ENCODE measurements at places on chromosomes 11 and 22.

DNA sequence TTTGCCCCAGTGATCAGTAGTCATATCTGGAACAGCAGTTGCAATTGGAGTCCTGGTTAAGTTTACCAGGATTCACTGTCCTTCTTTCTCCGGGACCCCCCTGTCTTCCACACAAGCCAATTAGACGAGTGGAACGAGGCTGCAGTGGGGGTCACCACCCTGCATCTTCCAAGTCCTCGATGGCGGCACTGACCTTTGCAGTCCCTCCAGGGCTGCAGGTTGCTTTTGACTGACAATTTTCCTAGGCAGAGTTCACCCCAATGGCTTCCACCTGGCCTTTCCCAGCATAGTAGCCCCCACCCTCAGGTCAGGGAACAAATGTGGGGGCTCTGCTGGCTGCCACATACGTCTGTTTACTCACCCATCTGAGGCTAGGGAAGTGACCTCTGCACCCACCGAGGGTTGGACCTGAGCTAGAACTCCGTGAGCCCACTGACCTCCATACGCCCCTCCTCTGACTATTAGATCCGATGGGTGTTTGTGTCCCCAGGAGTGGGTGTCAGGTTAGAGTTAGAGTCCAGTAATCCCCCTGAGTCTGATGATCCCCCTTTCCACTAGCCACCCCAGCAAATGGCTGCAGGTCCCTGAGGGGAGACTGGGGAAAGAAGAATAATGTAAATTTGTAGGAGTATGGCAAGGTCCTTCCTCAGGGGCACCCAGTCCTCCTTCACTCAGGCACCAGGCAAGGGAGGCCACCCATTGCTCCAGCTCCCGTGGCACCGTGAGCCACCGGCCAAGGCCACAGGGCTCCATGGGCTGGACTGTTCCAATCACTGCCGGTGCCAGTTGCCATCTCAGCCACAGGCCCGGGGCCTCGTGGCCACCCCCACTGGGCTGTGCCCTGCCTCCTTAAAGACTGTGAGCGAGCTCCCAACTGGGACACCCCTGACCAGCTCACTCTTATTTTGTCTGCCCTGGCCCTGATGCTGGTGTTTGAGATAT, 5.5 kb downstream of the C11orf21 start:
- no peak for DNase-seq

DNA sequence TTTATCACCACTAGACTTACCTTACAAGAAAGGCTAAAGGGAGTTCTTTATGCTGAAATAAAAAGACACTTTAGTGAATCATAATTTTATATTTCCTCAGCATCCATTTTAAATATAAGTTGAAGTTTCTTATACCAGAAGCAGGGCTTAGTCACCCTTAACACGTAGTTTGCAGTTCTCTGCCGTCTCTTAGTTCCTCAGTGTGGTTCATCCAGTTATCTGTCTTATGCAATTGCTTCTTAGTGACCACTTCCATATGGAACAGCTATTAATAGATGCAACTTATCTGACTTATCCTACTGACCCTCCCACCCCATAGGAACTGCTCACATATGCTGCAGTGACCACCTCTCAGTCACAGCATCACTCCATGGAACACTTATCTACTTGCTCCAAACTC, 11.7 kb upstream of the SLC36A4 start:
- no peak for DNase-seq

DNA sequence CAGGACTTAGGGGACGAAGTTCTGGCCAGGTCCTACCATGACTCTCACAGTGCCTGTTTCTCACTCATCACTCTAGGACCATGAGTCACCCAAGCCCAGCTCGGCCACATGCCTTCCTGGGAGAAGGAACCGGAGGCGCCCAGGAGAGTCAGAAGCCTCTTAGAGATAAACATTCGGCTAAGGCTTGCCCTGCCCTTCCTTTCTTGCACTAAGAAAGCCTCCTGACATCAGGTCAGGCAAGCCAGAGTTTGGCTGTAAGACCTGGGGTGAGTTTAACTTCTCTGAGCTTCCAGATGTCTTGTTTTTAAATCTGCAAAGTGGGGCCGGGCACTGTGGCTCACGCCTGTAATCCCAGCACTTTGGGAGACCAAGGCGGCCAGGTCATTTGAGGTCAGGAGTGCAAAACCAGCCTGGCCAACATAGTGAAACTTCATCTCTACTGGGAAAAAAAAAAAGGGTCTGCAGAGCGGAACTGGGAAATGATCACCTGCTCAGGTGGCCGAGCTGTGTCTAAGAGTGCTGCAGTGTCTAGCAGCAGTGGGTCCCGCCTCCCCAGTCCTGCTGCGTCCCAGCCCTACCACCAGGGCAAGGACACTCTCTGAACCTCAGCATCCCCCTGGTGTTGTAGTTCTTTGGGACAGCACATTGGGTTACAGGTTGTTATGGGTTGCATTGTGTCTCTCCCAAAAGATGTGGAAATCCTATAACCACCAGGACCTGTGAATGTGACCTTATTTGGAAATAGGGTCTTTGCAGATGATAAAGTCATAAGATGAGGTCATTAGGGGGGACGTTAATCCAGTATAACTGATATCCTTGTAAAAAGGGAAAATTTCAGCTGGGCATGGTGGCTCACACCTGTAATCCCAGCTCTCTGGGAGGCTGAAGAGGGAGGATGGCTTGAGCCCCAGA, 1.8 kb upstream of the CARS1 start:
- DNase-seq = no peak

- DNase-seq = no peak
These were observed 22.0 kb upstream of the CAT start for GRCh38 chr11:34416766-34417165.

DNA sequence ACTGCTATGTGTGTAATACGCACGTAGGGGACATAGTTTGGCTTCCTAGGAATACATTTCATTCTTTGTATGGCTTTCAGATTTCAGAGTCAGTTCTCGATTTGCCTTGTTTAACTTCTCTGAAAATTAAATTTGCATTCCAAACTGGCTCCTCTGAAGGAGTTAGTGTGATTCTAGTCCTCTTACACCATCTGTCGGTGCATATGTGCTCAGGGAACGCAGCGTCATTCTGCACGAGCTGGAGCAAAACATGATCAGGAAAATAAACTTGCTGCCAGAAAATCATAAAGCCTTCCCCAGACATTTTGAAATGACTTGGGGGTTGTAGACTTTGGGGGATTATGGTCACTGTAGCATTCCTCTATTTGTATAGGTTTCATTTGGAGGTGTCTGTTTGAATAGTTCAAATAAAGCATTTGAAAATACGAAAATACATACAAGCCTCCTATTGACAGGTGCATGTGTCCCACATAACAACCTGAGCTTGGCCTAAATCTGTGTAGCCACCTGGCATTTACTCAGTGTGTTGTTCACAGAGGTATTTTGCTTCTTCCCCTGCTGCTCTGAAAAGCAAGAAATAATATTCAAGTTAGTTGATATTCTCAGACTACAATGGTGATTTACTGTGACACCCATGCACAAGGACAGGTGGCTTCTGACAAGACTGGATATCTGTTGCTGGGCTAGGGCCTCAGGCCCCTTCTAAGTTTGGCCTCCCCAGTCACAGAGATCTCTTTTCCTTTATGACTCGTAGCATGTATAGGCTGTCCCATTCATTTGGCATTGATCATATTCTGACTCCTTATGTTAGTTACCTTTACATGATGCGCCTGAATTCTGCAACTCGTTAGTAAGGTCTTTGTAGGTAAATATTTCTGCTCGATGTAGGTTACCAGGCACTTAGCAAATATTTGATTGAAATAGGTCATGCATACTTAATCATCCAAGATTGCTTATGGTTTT, 81.6 kb upstream of the SORL1-AS1 start:
- no peak for DNase-seq

- no peak for DNase-seq
These were observed 18.8 kb upstream of the AMPD3 start for GRCh38 chr11:10436224-10436623.

DNA sequence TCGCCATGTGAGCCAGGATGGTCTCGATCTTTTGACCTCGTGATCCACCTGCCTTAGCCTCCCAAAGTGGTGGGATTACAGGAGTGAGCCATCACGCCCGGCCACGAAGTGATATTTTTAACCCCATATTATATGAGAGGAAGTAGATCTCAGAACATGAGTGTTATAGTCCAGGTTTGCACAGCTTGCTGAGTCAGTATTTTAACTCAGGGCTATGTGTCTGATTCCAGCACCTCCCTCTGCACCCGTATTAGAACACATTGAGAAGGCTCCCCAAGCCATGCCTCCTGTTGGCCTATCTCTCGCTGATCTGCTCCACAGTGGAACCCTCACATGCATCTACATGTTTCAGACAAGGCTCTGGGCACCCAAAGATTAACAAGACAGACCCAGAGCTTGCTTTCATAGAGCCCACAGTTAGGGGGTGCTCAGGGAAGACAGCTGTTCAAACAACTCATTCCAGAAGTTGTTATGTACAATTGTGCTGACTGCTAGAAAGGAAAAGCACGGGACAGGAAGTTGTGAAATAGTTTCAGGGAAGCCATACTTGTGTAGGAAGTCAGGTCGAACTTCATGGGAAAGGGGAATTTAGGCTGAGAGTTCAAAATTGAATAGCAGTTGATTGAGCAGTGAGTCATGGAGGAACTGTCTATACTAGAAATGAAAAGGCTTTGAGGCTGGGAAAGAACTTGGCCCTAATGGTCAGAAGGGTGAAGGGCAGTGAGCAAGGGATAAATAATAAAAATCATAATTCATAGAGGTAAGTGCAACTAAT, 49.3 kb upstream of the CLPB start:
- DNase-seq = no peak

DNA sequence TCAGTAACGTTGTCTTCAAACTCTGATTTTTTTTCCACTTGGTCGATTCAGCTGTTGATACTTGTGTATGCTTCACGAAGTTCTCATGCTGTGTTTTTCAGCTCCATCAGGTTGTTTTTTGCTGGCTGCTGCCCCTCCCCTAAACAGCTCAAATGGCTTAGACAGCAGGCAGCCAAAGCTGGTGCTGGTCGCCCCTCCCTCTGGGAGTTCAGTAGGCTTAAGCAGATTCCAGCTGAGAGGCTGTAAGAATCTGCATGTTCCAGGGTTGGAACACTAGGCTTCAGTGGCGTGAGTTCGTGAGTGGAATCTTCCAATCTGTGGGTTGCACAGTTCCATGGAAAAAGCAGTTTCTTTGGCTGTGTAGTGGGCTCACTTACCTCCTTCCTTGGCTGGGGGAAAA, 10.3 kb upstream of the FIBIN start:
- no peak for DNase-seq

DNA sequence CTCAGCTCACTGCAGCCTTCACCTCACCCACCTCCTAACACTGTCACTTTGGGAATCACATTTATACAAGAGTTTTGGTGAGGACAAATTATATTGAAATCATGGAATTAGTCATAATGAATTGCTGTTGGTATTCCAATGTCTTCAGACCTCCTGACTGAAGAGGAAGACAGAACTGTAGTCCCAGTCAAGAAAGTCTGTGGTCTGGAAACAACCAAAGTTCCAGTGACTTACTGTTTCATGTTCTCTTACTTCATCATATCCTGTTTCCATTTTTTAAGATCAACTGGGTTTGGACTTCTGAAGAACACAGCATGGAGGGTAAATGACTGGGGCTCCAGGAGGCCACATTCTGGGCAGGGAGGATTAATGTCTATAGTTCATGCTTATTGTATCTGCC, 43.0 kb upstream of the HIPK3 start:
- DNase-seq = no peak

DNA sequence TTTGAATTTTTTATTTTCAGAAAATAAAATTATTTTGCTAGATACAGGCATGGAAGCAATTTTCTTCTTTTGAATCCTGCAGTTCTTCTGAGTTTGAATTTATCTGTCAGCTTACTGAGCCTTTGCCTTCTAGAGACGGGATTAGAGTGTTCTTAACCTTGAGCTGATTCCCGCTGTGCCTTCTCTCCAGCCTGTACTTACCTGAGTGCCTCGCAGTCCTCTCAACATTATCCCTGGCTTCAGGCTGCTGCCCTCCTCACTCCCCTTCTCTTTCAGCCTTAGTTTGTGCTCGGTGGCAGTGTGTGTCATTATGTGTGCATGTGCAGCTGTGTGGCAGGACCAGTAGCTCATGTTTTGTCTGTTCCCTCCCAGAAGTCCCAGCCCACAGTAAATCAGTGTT, 24.3 kb downstream of the OSBP2 start:
- DNase-seq = no peak

DNA sequence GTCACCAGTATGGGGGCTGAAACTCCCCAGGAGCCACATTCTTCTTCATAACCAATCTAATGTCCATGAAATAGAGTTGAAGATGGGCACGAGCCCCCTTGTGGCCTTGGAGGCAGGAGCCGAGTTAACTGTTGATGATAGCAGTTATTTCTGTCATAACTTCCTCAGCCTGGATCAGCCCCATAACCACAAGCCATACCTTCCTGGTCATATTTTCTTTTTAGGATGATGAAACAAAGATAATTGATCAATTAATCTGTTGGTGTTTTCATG, 65.0 kb upstream of the TTC12 start:
- DNase-seq = no peak

DNA sequence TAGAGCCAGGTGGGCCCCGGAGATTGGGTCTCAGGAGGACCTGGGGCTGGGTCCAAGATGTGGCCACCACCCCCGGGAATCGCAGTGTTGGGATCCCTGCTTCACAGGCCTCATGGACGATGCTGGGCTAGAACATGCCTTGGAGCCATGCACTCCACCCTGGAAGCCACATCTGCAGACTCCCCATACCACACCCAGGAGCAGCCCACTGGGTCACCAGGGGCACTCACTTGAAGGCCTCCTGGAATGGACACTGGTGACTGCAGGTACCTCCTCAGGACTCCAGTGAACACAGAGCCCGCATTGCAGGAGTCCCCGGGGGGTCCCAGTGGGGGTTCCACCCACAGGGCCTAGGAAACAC, 25.0 kb downstream of the RTN4R start:
- no peak for DNase-seq

DNA sequence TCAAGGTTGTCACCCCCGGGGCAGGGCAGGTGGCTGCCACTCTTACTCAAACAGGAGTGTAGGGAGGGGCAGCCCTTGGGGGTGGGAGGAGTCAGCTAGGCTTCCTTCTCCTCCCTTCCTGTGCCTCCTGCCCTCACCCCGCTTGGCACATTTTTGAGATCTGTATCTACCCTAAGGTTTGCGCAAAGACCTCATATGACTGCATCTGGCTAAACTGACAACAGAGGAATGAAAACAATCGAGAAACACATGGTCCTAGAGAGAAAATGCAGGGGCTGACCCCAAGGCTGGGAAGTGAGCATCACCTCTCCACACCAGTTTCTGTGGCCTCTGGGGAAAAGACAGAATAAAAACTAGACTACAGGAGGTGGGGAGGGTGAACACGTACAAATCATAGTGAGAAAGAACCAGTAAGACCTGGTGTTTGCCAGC, 28.1 kb downstream of the IGSF9B start:
- DNase-seq = peak; percentile 55
